ENCODE measurements at places on chromosomes 1 and 21.
A peak's percentile ranks its signal among the peaks of the same experiment; 100 is the strongest.

GRCh38 chr1:2049718-2050431 lies at the start of gene PRKCZ:
Gene PRKCZ (plus strand): TSS chr1:2050411. CDS start chr1:2050631, 220 bp downstream.
- peak; percentile 97 for DNase-seq

- peak; percentile 52 for DNase-seq
Observed at GRCh38 chr21:46667741-46668380, 32.4 kb downstream of the PRMT2 start.

DNA sequence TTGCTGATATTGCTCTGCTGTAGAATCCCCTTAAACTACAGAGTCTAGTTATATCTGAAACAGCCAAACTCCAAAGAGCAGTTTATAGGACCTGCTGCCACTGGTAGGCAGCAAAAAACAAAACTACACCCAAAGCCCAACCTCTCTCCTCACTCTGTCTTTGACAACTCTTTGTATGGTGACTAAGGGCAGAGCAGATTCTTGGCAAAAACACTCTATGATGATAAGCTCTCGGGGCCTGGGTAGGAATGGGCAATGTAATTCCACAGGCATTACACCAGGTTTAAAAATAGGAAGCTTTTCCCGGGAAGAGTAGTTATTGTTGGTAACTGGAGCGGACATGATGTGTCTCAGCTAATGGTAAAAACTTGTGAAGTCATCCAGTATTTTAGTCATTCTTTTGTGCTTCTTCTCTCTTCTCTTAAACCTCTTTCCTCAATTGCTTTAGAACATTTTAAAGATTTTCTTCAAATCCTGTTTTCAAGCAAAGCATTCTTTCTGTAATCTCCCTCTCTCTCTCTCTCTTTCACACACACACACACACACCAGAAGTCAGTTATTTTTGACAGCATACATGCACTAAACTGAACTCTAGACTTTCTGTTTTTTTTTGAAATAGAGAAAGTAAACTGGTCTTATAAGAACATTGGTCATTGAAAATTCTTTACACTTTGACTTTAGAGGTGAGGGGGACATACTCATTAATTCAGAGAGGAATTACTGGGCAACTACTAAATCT lies 193.5 kb downstream of the PAPPA2 start:
- no peak for DNase-seq

DNA sequence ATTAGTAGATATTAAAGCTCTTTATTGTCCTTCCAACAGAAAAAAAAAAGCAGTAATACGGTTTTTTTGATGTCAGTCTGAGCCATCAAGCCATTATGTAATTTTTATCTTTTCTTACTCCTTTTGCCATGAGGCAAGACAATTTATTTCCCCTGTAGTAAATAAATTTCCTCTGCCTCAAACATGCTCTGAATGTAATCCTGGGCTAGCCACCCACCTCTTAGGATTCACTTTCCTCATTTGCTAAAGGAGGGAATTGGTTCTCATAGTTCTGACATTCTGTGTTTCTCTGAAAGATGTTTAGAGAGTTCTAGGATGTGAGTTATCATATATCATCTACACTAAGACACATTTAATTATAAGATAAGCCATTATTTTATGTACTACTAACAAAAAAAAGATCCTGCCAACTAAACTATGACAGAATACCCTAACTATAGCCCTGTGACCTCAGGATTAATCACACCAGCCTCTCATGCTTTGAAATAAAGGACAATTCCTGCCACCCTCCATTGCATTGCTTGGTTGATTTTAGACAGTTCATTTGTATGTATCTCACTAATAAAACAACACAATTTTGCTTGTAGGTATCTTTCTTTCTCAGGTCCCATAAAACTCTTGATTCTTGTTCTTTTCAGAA lies 34.0 kb upstream of the RAP1A start:
- no peak for DNase-seq

- DNase-seq = no peak
Observed at GRCh38 chr21:38792676-38793459, 12.9 kb upstream of the ETS2 start.

GRCh38 chr1:4315202-4315601 lies 339.2 kb upstream of the AJAP1 start:
- no peak for DNase-seq

- DNase-seq = no peak
Observed at GRCh38 chr21:17441370-17441769, 71.5 kb upstream of the CXADR start.

GRCh38 chr1:200673952-200674823 lies 4.5 kb upstream of the DDX59 start:
- no peak for DNase-seq

DNA sequence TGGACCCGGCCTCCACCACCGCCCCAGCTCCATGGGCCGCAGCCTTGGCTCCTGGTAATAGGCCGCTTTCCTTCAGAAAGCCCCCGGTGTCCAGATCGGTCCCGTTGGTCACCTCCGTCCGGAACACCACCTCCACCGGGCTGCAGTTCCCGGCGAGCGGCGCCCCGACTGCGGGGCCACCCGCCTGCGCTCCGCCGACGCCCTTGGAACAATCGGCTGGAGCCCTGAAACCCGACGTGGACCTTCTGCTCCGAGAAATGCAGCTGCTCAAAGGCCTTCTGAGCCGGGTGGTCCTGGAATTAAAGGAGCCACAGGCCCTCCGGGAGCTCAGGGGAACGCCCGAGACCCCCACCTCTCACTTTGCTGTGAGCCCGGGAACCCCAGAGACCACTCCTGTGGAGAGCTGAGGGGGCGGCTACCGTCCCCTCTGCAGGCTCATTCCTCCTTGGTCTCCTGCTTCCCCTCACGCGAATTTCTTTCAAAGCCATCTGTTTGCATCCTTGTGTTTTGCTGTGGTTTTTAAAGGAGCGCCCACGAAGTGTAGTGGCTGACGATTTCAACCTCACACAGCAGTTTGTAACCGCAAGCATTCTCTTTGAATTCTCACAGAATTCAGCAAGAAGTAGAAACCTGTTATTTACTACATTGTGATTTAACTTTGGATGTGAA lies 6.0 kb downstream of the FCRLB start:
- no peak for DNase-seq

- DNase-seq = no peak
Observed at GRCh38 chr1:90593312-90593711, 123.8 kb downstream of the BARHL2 start.

DNA sequence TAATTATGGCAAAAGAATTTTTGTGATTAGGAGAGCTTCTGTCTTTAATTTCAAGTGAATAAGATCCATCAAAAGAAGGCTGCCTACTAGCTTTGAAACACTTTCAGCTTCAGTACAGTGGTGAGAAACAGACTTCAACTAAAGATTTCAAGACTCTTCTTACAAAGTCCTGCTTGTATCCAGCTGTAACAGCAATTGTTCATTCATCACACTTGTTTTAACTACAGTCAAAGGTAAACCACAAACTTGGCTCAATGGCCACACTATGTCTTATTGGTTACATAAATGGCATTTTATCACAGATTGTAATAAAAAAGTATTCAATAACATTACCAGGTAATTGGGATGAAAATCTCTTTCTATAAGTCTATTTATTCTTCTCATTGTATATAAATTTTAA lies 59.2 kb downstream of the WARS2 start:
- DNase-seq = no peak

- DNase-seq = no peak
Observed at GRCh38 chr1:56434740-56435139, 144.6 kb downstream of the PLPP3 start.

DNA sequence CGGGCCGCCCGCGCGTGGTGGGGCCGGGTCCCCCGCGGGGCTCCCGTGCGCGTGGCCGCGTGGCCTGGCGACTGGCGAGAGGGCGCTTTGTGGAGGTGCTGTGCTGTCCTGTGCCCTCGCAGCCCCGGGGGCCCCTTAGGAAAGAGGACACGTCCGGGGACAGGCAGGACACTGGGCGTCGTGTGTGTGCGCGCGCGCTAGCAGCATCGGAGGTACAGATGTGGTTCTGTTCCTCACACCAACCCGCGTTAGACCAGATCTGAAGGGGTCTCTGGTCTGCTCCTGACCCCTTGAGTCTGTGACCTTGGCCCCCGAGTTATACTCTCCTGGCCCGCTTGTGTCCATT lies 489 bp downstream of the ACTN2 start:
- DNase-seq = peak; percentile 39

Measured in activated T-cell treated with anti-CD3 and anti-CD28 coated beads, Interleukin-2, amount 50 U/mL, for 24 hours (primary cell).